ENCODE measurements at places on chromosomes 1 and 21.

GRCh38 chr1:109994654-109995053, 10.1 kb downstream of the AHCYL1 start:
- no peak for DNase-seq

GRCh38 chr1:184669391-184669790, 85.3 kb downstream of the EDEM3 start:
- DNase-seq = no peak

- no peak for DNase-seq
These were observed 91.6 kb downstream of the CD247 start for GRCh38 chr1:167426716-167427115.

- no peak for DNase-seq
These were observed 12.1 kb downstream of the TRIM46 start for GRCh38 chr1:155185783-155186066.

- no peak for DNase-seq
These were observed 20.3 kb upstream of the PRDM2 start for GRCh38 chr1:13679651-13680050.

DNA sequence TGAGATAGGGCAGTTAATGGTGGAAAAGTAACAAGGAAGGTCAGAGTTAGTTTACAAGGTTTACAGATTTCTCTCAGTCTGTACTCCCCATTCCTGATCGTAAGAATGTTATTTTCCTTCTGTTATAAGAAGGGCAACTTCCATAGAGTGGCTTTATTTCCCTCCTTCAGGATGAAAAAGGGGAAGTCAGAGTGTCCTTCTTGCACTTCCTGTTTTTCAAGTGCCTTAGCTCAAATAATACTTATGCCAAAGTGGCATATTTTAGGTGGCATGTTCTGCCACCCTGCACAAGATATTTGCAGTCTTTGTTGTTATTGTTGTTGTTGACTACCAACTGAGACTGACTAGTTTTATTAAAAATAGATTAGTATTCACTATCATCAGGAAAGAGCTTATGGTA, 730.7 kb upstream of the ADGRL4 start:
- DNase-seq = no peak

- DNase-seq = no peak
These were observed 21.3 kb upstream of the FCRL2 start for GRCh38 chr1:157798211-157798610.

DNA sequence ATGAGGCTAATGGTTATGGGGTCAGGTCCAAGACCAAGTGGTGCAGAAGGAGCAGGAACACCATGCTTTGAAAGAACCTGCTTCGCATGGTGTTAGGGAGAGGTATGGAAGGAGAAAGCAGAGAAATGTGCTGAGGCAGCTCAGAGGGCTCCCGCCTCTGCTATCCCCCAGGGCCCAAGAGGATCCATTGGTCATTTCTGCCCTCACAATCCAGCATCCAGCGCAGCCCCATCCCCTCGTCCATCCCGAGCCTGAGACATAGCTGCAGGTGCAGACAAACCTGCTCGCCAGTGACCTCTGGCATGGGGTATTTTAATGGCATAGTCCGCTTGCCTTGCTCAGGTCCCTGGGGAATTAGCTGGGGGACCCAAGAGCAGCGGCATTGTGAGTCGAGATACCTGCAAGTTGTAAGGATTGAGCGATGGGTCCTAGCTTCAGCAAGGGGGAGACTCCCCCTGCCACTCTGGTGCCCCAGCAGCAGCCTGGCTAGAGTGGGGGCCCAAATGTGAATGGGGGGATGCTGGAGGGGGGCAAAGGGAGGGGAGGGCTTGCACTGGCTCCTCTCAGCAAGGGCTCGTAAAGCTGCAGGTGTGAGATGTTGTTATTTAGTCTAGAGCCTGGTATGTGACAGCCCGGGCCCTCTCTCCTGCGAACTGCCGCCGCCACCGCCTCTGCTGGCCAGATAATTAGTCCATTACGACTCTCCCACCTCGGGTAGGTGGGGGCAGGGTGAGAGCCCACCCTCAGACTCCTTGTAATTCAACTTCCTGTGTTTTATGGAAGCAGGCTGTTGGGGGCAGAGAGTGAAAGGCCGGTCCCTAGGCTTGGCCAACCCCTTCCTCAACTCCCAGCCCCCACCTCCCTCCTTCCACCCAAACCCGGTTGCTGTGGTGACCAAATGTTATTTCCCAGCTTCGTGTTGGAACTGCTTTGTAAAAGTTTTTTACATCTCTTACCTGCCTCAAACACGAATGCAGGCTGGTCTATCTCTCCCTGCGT, 118.8 kb downstream of the RNF220 start:
- no peak for DNase-seq

DNA sequence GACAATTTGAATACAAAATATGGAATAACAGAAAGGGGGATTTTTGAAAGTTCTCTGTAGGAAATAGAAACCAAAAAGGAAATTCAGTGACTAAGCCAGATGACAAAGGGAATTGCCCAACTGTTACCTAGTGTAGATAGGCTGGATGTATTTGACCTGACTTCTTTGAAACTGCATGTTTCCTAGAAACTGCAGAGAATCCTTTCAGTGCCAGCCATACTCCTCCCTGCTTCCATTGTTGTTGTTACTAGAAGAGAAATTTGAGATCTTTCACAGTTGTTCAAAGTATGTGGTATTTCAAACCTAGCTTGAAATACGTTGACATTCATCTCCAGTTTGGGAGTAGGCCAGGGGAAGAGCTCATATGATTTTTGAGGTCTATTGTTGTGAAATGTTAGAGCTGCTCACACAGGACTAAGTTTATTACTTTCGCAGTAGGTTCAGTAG, 1.8 kb upstream of the GBP5 start:
- DNase-seq = no peak

- DNase-seq = no peak
These were observed 1.4 kb upstream of the PADI6 start for GRCh38 chr1:17370618-17371017.

- DNase-seq = no peak
These were observed 62.6 kb upstream of the MACF1 start for GRCh38 chr1:39141925-39142324.

GRCh38 chr1:236273358-236273757, 8.4 kb downstream of the ERO1B start:
- DNase-seq = no peak

DNA sequence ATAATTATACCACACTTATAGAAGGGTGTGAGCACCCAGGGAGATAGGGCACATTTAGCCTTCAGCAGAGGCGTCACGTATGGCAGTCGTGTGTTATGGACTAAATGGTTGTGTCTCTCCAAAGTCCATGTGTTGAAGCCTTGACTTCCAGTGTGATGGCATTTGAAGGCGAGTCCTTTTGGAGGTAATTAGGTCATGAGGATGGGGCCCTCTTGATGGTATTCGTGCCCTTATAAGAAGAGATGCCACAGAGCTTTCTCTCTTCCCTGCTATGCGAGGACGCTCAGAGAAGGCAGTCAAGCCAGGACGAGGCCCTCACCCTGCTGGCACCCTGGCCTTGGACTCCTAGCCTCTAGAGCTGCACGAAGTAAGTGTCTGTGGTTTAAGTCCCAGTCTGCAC, 375.0 kb upstream of the C1orf174 start:
- DNase-seq = no peak

GRCh38 chr1:85850238-85850637, 142.0 kb upstream of the ZNHIT6 start:
- DNase-seq = no peak

DNA sequence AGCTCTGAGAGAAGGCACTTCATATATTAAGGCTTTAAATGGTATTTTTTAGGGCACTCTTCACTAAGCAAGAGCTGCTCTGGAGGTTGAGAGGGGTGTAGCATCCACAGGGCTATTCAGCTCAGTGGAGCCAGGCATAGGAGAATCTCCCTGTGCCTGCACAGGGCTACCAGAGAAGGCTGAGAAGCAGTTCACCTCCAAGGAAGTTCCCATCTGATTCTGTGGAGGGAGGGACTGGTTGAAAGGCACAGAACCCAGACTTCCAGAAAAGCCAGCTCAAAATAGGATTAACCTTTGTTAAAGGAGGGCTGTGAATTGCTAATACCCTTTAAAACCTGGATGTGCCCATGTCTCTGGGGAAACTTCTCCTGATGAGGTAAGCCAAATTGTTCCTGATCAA, 304.5 kb downstream of the TTLL7 start:
- no peak for DNase-seq

DNA sequence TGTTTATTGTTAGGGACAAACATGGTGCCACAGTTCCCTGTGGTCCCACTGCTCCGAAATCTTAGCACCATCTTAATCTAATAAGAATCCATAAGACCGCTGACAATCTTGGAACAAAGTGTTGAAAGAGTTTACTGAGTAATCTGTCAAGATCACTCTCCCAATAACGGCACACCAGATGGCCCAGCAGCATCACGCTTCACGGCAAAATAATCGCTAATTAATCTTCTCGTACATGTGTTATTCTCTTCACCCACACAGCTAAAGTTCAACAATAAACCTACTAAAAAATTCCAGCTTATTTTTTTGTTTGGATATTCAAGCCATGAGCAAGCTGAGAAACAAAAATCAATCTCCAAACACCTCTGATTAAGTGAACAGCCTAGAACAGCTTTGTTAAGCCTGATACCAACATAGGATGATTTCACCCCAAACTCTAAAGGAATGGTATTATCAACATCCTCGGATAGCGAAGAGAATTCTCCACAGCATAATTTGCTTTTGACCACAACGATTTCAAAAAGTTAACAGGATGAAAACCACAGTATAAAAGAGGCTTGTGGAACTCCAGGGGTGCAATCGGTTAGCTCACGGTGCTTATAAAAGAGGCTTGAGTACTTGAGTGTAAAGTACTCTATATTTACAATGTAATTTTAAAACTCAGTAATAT, 329.9 kb upstream of the GREM2 start:
- no peak for DNase-seq

DNA sequence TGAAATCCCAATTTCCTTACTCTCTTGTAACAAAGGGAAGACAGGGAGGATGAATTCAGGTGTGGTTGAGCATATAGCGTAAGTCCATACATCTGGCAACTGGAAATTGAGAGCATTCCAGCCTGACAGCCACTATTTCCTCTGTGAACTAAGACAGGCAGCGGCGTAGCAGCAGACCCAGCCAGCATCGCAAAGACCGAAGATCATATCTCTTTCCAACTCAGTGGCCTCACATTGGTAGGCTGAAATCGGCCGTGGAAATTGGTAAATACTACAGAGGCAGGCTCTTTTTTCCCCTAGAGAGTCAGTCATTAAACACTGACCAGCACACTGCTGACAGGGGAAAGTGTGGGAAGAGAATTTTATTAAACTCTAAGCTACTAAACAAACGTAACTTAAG, 43.4 kb downstream of the TARBP1 start:
- no peak for DNase-seq

DNA sequence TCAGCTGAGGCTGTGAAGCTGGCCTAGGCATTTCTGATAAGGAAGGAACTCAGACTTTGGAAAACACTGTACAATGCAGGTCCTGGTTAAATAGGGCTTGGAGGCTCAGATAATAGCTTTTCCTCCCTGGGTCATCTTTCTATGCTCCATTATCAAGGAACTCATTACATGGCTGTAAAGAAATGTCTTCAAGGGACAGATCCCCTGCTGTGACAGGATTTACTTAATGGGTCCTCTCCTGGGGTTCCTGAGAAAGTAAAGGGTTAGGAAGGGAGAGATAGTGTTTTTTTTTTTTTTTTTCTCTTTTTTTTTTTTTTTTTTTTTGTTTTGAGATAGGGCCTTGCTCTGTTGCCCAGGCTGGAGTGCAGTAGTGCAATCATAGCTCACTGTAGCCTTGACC, 14.1 kb upstream of the SVBP start:
- no peak for DNase-seq

DNA sequence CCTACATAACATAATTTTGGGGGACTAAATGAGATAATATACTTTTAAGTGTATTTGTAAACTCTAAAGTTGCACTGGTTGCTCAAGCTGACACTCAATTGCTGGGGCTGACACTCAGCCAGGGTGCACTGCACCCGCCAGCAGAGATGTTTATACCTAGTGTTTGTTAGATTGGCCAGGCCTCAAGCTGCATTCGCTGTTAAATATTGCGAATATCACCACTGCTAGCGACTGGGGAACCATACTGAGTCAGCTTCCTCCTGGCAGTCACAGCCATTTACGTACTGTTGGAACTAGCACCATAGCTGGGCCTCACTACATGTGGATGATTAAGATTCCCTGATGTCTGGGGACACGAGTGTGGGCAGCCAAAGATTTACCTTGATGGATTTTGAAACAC, 12.7 kb upstream of the RWDD3 start:
- no peak for DNase-seq

DNA sequence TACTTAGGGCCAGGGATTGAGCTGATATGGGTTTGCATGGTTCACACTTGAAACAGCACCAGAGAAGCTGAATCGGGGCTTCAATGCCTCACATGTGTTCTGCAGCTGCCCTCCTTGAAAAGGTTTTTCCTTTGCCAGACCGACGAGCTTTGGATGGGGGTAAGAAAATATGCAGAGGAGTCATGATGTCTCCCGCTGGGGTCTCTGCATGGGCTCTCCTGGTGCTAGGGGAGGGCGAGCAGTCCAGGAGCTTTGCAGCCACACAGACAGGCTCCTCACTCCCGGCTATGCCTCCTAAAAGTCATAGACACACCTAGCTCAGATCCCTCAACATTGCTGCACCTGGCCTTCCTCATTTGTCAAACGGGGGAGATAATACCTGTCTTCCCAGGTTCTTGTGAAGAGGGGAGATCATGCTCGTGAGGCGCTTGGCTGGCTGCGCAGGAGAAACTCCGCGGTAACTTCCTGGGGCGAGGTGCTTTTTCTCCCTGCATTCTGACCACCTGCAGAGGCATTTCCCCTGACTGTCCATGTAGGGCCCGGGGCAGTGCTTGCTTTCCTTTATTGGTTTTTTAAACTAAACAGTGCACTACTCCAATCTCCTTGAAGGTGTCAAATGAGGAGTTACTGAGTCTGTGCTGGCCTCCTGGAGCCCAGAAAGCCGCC, 112.4 kb downstream of the PLXNA2 start:
- no peak for DNase-seq

DNA sequence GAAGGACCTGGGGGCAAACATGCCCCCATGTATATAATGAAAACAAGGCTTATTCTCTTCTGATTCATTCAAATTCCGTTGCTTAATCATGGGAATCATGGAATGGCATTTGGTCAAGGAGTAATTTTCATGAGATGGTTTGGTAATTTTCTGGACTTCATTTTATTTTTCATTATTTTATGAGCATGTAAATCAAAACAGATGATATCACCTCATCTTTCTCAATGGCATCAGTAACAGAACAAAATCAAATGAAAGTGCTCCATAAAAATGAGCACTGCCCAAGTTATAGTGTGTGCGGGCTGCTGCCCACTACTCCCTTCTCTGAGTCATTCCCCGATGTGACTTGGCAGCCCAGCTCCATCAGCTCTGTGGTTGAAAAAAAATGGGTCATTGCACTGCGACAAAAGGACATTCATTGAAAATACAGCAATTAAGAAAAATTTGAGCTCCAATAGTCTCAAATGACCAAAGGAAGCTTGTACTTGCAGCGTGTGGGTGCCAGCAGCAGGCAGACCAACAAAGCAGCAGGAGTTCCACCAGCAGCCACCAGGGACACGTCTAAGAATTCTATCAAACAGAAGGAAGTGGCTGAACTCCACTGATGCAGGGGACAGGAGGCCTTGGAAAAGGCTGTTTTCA, 84.3 kb upstream of the VAV3 start:
- DNase-seq = no peak

DNA sequence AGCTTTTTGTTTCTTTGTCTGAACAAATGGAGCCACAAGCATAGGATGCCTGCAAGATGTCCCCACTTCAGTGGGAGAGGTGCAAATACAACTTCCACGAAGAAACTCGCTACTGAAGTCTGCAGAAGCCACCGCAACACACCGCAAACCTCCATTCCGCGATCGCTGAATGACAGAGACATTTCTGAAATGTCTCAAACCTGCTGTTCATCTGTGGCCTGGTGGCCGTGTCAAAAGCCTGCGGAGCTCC, 1.0 kb downstream of the TP53BP2 start:
- DNase-seq = no peak

GRCh38 chr21:42505090-42505726, 8.4 kb upstream of the SLC37A1 start:
- DNase-seq = no peak
